CD4-positive, alpha-beta memory T cell (primary cell): ENCODE measurements at places on chromosomes 3 and 15. TPM values are rescaled to one million over a fixed set of nuclear protein-coding genes. Genes with fewer than 3 reads are reported as not detected.

DNA sequence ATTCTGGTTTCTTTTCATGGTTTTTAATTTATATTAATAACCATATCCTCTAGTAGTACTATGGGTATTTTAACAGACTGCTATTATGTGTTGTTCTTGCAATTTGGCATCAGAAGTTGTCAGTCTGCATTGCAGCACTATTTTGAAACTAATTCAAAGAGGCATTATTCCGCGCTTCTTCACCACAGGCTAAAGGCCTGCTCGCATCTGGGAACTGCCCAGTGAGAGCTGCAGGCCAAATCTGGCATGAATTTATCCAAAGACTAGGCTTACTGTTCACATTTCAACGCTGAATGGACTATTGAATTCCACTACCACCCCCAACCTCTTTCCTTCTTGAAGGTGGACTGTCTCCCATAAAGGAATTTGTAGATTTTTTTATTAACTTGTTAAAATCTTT, 310.4 kb upstream of the NR2F2 start:
- H3K4me1 ChIP-seq, result no peaks in the 10 kb centered on the region
- H3K27ac ChIP-seq, result no peak overlapping the region
- DNase-seq, result no peak
- H3K27me3 ChIP-seq, result no peaks in the 10 kb centered on the region

DNA sequence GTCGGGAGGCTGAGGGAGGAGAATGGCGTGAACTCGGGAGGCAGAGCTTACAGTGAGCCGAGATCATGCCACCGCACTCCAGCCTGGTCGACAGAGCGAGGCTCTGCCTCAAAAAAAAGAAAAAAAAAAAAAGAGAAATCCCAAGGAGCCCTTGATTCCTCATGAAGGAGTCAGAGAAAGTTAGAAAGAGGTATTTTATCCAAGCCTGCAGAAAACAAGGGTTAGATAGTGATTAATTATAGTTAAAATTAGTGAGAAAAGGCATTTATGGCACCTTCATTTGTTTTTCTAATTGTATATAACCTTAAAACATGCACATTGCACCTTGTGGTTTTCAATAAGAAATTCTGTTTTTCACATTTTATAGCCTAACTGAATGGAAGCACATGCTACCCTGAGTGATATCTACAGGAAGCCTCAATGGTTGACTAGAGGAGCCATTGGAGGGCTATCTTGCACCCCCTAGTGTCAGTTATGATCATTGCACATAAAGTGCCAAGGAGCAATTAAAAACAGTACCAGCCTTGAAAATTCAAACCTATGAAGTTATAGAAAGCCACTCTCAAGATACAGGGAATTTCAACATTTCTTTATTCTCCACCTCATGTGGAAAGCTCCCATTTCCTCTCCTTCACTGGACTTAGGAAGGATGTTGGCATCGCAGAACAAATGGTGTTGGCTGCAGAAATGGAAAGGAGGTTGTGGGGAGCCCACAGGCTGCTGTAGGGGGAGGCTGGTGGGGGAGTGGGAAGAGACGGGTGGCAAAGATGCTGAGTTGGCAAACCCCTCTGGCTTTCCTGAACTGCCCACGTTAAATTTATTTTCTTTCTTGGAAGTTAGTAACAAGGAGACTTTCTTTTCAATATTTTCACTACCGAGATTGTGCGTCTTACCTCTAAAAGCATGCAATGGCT, 48.5 kb downstream of the ITGA11 start:
- no peak overlapping the region for H3K4me3 ChIP-seq
- no peak overlapping the region for H3K27ac ChIP-seq
- no peaks in the 10 kb centered on the region for H3K36me3 ChIP-seq
- DNase-seq, result peak; percentile 53
- H3K4me1 ChIP-seq, result peaks cover 11% of the 10 kb centered on the region
- H3K27me3 ChIP-seq, result no peaks in the 10 kb centered on the region

The FBLN2 gene
- total RNA-seq, result not detected

The ANKRD28 gene
- 42.0 TPM for total RNA-seq

GRCh38 chr3:114502204-114502603, 208.4 kb downstream of the TIGIT start:
- H3K27ac ChIP-seq, result no peak overlapping the region
- no peak for DNase-seq
- no peaks in the 10 kb centered on the region for H3K27me3 ChIP-seq
- no peak overlapping the region for H3K4me3 ChIP-seq

The ZNF660 gene
- total RNA-seq, result 0.61 TPM

DNA sequence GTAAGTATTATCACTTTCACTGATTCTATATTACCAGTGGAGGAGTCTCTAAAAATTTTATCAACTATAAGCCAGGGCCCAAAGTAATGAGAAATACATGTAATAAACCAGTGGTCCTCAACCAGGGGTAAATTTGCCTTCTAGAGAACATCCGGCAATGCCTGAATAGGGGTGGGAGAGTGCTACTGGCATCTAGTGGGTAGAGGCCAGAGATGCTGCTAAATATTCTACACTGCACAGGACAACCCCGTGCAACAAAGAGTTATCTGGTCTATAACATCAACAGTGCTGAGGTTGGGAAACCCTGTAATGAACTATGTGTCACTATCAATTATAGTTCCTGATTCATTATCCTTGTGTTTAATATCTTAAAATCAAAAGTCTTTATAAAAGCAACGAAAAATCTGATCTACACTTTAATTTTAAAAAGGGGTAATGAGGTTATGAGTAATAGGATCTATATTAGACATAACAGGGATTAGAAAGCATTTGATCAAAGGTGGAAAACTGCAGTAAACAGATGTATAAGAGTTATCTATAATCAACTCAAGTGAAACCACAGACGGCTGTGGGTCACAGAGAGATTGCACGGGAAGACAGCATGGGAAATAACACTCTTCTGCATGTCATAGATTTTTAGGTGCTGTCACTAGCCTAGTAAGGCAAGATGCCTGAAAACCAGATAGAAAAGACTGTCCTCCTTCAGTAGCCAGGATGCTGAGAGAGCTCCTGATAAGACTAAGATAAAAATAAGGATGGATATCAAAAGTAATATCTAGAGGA, 2.0 kb downstream of the LYSMD2 start:
- no peaks in the 10 kb centered on the region for H3K27me3 ChIP-seq
- peak overlapping the region; percentile 62 for H3K4me3 ChIP-seq
- peaks cover 85% of the 10 kb centered on the region for H3K4me1 ChIP-seq
- peak; percentile 36 for DNase-seq
- no peaks in the 10 kb centered on the region for H3K36me3 ChIP-seq

The FGD5 gene
- total RNA-seq, result 0.06 TPM

- H3K4me1 ChIP-seq, result no peaks in the 10 kb centered on the region
- no peak overlapping the region for H3K27ac ChIP-seq
- no peaks in the 10 kb centered on the region for H3K27me3 ChIP-seq
- DNase-seq, result no peak
- no peaks in the 10 kb centered on the region for H3K36me3 ChIP-seq
- no peak overlapping the region for H3K4me3 ChIP-seq
These were observed 7.2 kb upstream of the OTOL1 start for GRCh38 chr3:161489395-161489794.

The PP2D1 gene
- total RNA-seq, result not detected
